ENCODE measurements at places on chromosomes 12 and 14.

GRCh38 chr12:11884706-11885105, 186.0 kb upstream of the BCL2L14 start:
- peak; percentile 51 for DNase-seq

DNA sequence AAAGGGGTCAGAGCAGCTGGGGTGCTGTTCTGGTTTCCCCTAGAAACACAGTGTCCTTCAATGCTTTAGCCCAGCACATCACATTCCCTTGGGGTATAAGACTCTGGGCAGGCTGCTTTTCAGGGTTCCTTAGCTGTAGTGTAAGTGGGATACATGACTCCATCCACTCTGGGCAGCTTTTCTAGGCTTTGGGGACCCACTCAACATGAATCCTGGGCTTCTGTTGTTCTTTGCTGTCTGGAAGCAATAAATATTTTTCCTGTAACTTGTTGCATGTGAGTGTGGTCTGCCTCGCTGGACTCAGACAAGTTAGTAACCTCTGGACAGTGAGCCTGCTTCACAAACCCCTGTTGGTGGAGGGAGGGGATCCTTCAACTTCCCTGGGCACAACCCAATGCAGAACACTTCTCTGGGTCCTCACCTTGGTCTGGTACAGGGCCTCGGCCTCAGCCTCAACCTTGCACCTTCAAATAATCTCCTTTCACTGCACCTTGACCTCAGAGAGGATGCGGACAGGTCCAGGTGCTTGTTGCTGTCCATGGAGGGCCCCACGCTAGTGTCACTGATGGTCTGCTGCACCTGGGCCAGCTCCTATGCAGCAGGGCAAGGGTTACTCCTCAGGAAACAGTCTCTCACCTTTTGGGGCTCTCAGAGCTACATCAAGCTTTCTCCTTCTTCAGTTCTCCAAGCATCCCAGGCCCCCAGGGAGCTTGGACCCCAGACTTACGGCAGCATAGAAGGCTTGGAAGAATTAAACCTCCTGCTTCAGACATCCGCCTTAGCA, 13.5 kb upstream of the KRT73 start:
- DNase-seq, result no peak

- DNase-seq, result peak; percentile 55
Observed at GRCh38 chr12:24922090-24922489, 26.8 kb downstream of the BCAT1 start.

DNA sequence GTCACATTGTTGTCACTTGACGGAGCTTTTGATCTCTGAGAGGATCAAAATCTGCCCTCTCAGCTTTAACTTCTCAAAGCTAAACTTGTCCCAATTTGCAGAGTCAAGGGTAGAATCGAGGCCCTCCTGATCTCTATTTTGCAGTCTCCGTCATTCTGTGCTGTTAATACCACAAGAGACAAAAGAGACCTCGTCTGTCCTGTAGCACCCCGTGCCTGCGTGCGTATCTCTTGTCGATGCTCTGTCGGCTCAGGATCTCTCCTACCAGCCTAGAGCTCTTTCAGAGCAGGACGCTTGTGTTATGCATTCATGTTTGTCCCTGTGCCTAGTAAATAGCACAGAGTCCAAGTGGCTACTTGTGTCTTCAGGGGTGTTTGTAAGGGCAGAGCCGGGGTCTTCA, 5.1 kb downstream of the EVL start:
- DNase-seq, result no peak

DNA sequence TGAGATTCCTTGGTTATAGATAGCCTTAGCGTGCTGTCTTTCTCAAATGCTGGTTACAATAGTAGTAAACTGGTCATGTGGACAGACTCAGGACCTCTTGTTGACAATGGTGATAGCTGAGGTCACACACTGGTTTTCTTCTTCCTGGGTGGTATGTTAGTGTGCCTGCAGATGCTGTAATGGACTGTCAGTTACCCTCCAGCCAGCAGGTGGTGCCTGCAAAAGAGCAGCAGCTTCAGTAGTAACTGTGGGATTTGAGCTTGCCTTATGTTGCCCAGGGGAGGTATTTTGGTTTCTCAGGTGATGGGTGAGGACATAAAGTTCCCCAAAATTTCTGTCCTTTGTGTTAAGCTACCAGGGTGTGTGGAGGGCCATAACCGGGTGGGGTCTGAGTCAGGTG, 33.7 kb upstream of the SCAF11 start:
- DNase-seq, result peak; percentile 5

GRCh38 chr12:89468648-89469326, 55.8 kb downstream of the GALNT4 start:
- no peak for DNase-seq

- no peak for DNase-seq
Observed at GRCh38 chr12:131131808-131132117, 178.1 kb downstream of the ADGRD1 start.

GRCh38 chr12:67386869-67387565, 117.9 kb downstream of the CAND1 start:
- DNase-seq, result no peak

DNA sequence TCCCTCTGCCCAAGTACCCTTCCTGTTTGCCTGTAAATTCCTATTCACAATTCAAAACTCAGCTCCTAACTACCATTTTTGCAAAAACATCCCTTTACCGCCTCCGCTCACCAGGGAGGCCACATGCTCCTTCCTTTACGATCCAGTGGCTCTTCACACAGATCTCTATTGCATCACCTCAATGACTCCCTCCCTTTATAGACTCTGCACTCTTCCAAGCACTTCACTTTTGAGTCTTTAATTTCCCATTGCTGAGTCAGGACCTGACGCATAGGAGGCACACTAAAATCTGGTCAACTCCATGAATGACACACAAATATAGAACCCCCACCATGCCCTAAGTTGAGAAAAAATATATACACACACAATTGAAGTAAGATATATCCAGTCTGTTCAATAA, 45.9 kb downstream of the PPP1R13B start:
- peak; percentile 73 for DNase-seq

DNA sequence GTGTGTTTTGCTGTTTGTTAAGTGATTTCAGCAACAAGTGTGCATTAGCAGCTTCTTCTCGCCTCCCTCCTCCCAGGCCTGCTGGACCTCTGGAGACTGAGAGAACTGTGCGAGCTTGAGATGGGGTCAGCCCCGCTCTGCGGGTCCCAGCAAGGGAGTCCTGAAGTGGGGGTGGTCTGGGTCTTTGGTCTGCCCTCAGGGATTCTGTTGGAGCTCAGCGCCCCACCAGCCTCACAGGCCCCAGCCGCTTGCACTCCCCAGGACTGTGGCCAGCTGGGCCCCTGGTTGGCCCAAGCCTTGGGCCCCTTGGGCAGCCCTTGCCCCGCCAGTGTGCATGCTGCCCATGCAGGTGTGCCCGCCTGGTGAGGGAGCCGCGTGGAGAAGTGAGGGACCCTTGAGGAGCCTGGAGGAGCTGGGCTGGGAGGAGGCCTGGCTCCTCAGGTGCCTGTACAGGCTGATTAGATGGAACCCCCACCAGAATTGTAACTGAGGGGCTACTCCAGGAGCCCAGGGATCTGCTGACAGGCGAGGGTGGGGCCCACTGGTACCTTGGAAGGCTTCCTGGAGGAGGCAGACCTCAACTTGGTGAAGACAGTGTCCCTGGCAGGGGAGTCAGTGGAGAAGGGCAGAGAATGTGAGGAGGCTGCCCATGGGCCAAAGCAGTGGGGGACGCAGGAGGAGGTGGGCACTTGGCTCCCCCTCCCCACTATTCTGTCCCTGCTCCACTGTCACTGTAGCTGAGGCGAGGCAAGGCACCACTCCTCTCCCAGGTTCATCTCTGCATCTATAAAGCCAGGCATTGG, 56.7 kb downstream of the BEGAIN start:
- no peak for DNase-seq

- DNase-seq, result no peak
Observed at GRCh38 chr12:9326085-9326484, 117.9 kb upstream of the PZP start.

DNA sequence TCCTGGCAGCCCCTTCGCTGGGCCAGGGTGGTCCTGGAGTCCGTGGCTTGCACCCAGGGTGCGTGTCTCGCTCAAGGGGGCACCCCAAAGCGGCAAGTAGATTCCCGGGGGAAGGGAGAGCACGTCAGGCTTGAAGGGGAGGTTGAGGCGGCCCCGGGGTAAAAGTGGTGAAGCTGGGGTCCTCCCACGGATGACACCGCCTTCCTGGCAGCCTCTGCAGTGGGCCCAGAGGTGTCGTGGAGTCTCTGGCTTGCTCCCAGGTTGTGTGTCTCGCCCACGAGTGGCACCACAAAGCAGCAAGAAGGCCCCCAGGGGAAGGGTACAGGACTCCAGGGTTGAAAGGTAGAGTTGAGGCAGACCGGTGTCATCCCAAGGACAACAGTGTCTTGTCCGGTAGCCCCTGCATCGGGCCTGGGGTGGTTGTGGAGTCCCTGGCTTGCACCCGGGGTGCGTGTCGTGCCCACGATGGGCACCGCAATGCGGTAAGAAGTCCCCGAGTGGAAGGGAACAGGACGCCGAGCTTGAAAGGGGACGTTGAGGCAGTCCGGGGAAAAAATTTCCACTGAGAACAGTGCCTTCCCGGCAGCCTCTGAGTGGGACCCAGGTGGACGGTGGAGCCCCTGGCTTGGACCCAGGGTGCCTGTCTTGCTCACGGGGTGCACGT, 158.0 kb upstream of the ALG10B start:
- DNase-seq, result no peak

GRCh38 chr12:105060715-105061378, 23.4 kb downstream of the ALDH1L2 start:
- no peak for DNase-seq

DNA sequence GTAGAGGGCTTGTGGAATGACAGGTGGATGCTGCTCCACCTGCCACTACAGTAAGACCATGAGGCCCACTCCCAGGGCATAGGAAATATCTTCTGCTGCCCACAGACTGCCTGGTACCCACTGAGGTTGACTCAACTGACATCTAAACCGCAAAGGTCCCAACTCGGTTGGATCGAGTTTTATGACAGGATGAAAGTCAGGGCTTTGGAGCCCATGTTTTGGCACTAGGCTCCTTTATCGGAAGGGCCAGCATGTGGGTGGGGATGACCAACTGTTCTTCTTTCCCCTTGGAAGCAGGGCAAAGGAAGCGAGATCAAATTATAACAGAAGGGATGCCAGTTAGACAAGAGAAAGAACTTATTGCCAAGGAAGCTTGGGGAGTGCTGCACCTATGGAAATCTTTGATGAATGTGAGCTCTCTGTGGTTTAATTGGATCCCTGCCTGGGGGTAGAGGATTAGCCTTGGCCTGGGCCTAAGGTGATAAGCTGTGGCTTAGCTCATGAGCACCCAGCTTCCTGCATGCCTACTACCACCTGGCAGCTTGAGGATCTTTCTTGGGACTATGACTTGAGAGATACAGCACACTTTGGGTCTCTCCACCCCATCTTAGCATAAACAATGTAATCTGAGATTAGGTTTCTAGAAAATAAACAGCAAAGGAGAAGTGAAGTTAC, 121.8 kb downstream of the KCNA5 start:
- DNase-seq, result no peak

GRCh38 chr14:93019367-93019843, 96.3 kb downstream of the ITPK1 start:
- DNase-seq, result no peak

- DNase-seq, result no peak
Observed at GRCh38 chr12:69355363-69356028, 4.0 kb upstream of the YEATS4 start.

DNA sequence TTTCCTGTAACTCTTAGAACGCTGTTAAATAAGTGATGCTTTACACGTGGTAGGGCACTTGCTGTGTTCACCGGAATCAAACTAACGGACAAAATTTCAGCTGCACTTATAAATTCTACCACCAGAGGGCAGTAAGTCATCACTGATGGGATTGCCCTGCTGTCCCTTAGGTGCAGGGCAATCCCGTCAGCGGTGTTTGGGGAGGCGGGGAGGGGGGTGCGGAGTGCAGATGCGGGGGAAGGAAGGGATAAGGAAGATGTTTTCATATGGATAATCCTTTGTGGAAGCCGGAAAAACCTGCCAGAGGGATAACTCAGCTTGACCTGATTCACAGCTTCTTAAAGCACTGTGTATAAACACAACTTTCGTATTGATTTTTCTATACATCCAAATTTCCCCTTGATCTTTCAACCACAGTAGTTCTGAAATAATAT, 21.7 kb upstream of the SLC10A1 start:
- DNase-seq, result peak; percentile 71

- DNase-seq, result no peak
Observed at GRCh38 chr12:109018296-109018695, 2.6 kb downstream of the SVOP start.

DNA sequence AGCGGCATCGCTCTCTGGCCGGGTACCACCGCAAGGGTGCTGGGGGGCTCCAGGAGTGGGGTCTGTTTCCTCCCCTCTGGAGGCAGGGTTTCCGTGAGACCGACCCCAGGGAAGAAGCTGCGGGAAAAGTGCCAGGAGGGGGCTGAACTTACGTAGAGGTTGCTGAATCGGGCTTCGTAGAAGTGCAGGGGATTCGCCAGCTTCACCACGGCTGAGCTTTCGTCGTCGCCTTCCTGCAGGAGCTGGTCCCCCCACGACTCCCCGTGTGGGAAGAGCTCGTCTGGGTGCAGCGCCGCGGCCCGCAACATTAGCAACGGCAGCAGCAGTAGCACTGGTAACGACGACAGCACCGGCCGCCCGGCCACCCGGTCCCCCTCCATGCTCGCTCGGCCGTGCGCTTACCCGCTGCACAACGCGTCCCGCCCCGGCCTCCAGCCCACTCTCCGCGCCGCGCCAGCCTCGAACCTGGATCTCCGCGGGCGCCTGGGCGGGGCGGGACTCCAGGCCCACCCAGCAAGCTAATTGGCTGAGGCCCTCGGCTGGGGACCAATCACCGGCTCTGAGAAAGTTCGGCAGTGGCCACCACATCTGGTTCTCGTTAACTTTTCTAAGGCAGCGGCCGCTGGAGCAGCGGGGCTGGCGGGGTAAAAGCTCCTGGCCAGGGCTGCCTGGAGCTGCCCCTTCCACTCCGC, at the start of gene NID2:
Gene NID2 (minus strand): TSS at position 445 of the 692 bp plus-strand sequence. CDS start 65 bp downstream, at position 380.
- no peak for DNase-seq

- no peak for DNase-seq
Observed at GRCh38 chr12:109632342-109632741, 58.7 kb downstream of the MVK start.
